A549 treated with Hydrocortisone at 1 μM for 4 hours (cell line): ENCODE measurements at places on chromosomes 13 and 19. TPM values are rescaled to one million over a fixed set of nuclear protein-coding genes. Genes with fewer than 3 reads are reported as not detected.

WBP4 gene
- total RNA-seq = 7.8 to 9.5 TPM (median 8.0 TPM) in 5 replicates

CPB2 gene
- total RNA-seq = not detected in 5 replicates

RUBCNL gene
- 0.08 to 0.21 TPM (median 0.16 TPM) in 5 replicates for total RNA-seq

UBXN6 gene
- 44.1 to 58.8 TPM (median 57.7 TPM) in 5 replicates for total RNA-seq

FKBP8 gene
- 131 to 154 TPM (median 146 TPM) in 5 replicates for total RNA-seq

DCT gene
- total RNA-seq = not detected in 5 replicates

TRIM13 gene
- total RNA-seq = 15.9 to 18.7 TPM (median 16.2 TPM) in 5 replicates

TMEM255B gene
- total RNA-seq = 0.54 to 1.0 TPM (median 0.87 TPM) in 5 replicates
